Uterus (tissue), 4 donors: ENCODE measurements at places on chromosomes 6 and 20. TPM values are rescaled to one million over a fixed set of nuclear protein-coding genes. Genes with fewer than 3 reads are reported as not detected.

DNA sequence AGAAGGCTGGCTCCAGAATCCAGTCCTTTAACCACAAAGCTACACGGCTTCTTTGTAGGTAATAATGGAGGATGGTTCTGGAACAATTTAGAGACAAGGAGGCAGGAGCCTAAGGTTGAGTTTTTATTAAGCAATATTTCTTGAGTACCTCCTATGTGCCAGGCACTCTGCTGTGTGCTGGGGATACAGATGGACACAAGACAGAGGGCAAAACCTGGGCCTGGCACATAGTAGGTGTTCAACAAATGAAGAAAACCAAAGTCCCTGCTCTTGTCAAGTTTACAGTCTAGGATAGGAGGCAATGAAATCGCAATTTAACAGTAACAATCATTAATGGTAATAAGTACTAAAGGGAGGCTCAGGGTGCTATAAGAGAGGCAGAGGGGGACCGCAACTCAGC, 17.4 kb downstream of the CCM2L start:
- no peak for DNase-seq

DNA sequence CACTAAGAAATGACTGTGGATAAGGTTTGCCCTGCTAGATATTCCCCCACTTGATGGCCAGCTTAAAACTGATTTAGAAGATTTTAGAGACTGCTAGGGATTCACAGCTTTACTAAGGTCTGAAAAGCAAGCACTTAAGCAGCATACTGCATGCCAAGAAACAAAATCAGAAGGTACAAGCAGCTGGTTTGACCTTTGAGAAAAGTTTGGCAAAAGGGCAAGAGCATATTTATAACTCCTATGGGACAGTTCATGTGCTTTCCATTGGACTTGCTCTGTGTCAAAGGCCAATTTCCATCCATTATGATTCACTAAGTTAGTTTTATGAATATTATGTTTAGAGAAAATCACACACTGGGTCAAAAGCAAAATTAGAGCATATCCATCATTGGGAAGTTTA, 402.8 kb downstream of the PKHD1 start:
- DNase-seq: no peak

DNA sequence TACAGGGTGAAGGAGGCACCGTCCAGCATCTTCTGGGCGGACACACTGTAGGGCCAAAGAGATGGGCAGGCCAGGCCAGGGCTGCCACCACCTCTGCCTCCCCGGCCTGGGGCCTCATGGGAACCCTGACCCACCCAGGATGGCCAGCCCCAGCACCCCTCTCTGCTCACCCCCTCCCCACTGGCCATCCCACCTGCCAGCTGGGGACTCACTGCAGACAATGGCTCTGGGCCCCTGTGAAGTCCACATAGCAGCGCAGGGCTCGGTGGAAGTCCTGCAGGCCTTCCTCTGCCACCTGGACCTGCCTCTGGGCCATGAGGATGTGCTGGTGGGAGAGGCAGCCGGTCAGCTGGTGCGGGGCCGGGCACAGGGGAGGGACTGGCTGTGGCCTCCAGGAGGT, 3.6 kb upstream of the C20orf144 start:
- DNase-seq: no peak

DNA sequence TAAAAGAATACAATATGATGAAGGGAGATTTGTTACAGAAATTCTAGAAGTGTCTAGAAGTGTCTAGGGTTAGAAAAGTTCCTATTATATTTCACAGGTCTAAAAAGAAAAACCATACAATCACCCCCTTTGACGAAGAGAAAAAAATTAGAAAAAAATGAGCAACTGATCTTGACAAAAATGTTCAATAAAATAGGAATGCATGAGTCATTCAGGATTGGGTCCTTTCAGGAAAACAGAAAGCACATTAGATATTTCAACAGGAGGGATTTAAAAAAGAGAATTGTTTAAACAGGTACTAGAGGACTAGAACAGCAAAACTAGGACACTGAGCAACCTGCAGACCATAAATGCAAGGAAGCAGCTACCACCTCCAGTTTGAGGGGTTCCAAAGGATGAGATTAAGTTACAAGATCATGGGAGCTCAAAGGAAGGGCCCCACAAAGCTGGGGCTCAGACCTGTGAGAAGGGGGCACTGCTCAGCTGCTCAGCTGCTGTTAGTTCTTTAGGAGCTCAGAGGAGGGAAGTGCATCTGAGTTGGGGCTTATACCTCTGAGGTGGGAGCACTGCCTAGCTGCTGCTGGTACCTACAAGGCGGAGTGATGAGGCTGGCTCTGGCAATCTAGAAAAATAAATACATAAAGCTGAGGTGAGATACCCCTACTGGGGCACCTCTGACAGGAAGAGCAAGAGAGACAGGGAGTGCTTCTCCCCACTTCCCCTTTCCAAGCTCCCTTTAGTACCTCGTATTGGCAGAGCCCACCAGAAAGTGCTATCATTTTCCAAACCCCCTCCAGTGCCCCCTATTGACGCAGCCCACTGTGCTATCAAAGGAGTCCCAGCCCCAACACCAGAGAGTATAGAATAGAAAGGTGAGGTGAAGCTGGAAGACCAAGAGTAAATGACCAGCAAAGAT, 27.1 kb upstream of the BEND6 start:
- DNase-seq: no peak

DNA sequence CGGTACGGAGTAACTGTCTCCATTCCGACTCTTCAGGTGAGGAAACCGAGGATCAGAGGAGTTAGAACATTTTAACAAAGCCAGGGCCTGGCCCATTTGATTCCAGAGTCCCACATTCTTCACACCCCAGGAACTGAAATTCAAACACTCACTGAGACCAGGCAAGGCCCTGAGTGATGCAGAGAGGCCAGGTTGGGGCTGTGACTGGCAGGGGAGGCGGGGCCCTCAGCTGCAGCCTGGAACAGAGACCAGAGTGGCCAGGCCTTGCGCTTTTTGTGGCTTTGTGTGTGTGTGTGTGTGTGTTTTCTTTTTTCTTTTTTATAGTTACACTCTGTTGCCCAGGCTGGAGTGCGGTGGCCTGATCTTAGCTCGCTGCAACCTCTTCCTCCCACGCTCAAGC, 57.2 kb downstream of the BCAS4 start:
- no peak for DNase-seq

GRCh38 chr20:49699200-49699992, 14.3 kb downstream of the B4GALT5 start:
- DNase-seq: no peak

GRCh38 chr6:132391391-132392269, 9.6 kb downstream of the MOXD1 start:
- peak; percentile 39 for DNase-seq

- no peak for DNase-seq
Observed at GRCh38 chr6:155011809-155012291, 16.7 kb downstream of the TIAM2 start.

DNA sequence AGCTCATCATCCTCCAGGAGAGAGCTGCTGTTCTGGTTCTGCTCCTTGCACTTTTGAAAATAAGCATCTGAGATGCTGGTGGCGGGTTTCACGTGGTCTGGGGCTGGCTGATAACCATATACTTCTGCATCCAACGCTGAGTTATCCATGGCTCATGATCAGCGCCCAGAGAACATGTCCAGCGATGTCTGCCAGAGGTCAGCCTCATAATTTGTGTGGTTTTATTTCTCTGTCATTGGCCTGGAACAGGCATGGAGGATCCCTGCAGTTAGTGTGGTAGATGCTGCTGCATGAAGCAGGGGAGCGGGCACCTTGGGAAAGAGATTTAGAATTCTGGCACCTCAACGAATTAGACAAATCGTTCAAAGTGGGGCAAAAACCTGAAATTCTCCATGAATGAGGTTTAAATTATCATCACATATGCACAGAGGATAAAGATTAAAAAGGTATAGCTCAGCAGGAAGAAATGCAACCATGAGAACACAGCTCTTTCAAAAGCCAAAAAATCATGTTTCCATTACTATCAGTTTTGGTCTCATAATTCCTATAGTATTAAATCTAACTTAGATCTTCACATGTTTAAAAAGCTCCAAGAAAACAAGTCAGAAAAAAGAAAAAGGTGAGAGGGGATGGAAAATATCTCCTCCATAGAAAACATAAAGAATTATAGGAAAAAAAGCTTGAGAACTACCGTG, 157.2 kb downstream of the SOD2 start:
- DNase-seq: peak; percentile 61

DNA sequence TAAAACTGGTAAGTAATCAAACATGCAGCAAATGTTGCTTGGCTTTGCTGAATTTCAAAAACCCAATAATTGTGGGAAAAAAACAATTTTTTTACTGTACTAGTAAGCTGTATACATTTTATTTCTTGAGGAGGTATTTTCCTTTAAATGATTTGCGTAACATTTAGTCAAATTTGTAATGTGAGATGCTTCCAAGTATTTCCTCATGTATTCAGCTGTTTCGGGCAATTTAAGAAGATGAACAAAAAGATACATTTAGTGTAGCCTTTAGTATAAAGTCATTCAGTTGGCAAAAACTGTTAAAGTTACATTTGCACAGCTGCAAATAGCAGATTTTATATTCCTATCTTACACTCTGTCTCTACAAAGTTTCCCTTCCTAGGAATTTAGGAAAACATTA, 186.1 kb upstream of the SCGN start:
- DNase-seq: no peak

DNA sequence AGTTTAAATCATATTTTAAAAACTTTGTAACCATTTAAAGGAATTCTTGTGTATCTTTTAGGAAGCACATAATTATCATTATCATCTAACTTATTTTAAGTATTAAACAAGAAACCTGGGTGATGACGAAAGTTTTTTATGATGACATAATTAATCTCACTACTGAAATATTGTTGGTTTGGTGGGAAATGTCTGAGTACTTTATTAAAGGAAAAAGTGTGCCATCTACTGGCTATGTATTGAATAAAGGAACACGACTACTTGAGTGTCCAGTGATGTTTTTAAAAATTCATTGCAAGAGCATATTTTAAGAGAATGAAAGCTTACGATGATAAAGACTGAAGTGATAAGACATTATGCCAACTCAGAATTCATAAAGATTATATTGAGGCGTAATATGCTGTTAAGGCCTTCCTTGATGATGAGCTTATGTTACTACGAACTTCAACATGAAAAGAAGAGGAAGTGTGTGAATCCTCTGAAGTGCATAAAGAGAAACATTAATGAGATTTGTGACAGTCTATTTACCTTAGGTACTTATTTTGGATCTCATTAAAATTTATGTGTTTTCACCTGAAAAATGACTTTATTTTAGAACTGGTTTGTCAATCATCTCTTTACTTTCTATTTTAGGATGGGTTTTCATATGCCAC, 12.0 kb upstream of the TRMT11 start:
- no peak for DNase-seq

DNA sequence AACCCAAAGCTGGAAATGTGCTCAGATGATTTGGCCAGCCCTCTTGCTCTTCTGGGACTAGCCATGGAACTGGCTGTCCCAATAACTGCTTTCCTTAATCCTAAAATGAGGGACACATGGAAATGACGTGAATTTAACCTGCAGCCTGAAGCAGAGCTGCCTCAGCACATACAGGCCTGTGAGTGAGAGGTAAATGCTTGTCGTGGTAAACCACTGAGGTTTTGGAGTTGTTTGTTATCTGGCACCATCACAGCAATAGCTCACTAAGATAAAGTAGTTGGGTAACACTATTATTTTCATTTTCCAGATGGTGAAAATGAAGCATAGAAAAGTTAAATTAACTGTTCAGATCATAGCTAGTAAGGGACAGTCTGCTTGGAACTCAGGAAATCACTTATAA, 333.4 kb upstream of the CHD6 start:
- no peak for DNase-seq

MMUT gene
- 31.4 TPM for total RNA-seq

BNIP5 gene
- not detected for total RNA-seq

RIPOR2 gene
- total RNA-seq: 101 TPM

SLC4A11 gene
- not detected for total RNA-seq

TCP11 gene
- total RNA-seq: not detected

FAM162B gene
- 8.0 TPM for total RNA-seq

SEL1L2 gene
- 3.8 TPM for total RNA-seq

SDC4 gene
- total RNA-seq: 57.4 TPM

ACTL10 gene
- total RNA-seq: 4.4 TPM

SRSF3 gene
- total RNA-seq: 239 TPM
